ENCODE measurements at places on chromosomes 4 and X.
A peak's percentile ranks its signal among the peaks of the same experiment; 100 is the strongest.

DNA sequence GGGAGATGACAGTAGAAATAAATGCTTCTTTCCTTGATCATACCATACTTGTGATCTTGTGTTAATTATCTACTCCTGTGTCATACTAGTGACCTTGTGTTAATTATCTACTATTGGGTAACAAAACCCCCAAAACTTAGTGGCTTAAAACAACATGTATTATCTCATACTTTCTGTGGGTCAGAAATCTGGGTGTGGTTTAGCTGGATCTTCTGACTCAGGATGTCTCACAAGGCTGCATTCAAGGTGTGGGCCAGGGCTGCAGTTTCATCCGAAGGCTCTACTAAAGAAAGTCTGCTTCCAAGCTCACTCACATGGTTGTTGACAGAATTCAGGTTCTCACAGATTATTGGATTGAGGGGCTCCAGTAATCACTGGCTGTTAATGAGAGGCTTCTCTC lies 70.3 kb upstream of the NDP start:
- DNase-seq, result no peak

DNA sequence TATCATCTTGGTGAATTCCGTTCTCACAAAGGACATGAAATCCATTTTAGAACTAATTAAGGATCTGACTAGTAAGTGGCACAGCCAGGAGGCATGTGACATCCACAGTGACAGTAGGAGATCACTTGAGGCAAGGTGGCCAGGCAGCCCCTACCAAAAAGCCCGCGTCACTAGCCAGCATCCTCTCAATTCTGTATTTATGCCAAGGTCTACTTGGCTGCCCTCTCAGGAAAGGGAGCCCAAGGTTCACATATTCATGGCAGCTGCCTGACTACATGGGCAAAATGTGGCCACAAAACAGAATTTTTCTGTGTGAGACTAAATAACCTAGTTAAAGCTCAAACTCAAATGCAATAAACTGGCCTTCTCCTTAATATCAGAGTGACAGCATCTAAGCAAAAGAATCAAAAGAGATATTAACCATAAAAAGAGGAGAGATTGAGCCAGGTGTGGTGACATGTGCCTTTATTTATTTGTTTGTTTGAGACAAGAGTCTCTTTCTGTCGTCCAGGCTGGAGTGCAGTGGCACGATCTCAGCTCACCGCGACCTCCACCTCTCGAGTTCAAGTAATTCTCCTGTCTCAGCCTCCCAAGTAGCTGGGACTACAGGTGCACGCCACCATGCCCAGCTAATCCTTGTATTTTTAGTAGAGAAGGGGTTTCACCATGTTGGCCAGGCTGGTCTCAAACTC lies 51.5 kb downstream of the SLC9A7 start:
- DNase-seq, result no peak

GRCh38 chrX:49071877-49072711 lies 1.7 kb downstream of the PRAF2 start:
- no peak for DNase-seq

GRCh38 chrX:150482537-150483206 lies 85.7 kb upstream of the MTM1 start:
- DNase-seq, result peak; percentile 0

DNA sequence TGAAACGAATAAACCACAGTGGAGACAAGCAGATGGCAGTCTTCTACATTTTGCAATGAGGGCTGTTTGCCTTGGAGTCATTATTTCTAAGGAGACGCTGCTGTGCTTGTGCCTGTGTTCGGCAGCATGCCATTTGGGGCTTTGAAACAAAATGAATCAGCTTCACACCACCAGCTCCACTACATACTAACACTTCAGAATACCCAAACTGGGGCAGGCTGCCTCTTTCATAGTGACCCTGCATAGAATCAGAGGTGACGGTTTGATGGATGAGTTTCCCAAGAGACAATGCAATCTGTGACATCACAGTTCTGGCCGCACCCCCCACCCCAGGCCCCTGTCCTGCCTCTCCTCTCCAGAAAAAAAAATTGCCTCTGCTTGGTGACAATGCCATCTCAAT lies 57.1 kb upstream of the MID1 start:
- peak; percentile 3 for DNase-seq

- DNase-seq, result no peak
Observed at GRCh38 chrX:41677183-41678060, 11.4 kb upstream of the GPR34 start.

Measured in NCI-H1694 (cell line).